Activated CD8-positive, alpha-beta memory T cell treated with anti-CD3 and anti-CD28 coated beads, Interleukin-2, amount 10 ng/mL, durations not matched to agents 7 days and 5 days (primary cell): ENCODE measurements at places on chromosomes 4 and X.
A peak's percentile ranks its signal among the peaks of the same experiment; 100 is the strongest.

DNA sequence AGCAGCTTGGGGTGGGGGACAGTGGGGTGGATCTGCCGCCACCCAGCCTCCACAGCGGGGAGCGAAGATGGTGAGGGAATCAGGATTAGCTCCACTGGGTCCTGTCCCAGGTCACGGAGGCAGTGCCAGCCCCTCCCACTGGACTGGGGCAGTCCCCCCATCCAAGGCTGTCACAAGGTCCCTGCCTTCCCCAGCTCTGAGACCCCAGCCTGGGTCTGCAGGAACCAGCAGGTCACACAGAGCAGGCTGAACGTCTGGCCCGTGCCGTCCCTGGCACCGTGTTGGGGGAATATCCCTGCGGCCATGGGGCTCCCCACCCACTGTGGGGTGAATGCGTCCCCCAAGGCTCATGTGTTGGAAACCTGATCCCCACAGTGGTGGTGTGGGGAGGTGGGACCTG, 62.6 kb downstream of the FAM53A start:
- no peak for DNase-seq

- peak; percentile 33 for DNase-seq
These were observed 26.4 kb upstream of the AKAP17A start for GRCh38 chrX:1564750-1565683.

DNA sequence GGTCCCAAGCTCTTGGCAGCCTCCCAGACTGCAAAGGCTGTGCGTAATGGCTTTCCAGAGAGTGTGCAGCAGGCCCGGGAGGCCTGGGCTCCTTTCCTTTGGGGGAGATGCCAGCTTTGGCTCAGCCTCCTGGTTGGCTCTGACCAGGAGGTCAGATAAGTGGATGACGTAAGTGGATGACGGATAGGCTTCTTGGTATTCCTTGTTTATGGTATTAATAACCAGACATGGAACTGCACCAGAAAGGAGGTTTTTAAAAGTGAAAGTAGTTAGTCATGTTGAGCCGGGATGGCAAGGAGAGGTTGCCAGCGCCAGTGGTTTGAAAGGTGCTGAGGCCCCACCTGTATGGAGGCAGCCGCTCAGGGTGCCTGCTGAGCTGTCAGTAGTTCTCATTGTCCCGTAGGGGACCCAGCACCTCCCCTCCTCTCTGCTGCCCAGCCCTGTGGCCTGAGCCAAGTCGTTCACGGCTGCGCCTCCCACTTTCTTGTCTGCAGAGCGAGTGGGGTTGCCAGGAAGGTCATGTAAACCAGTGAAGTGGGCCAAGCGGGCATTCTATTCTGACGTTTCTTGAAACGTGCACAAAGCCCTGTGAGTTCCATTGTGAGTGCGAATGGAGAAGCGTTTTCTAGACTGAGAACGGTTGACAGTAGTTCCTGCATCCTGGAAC, 28.7 kb upstream of the STOX2 start:
- no peak for DNase-seq

DNA sequence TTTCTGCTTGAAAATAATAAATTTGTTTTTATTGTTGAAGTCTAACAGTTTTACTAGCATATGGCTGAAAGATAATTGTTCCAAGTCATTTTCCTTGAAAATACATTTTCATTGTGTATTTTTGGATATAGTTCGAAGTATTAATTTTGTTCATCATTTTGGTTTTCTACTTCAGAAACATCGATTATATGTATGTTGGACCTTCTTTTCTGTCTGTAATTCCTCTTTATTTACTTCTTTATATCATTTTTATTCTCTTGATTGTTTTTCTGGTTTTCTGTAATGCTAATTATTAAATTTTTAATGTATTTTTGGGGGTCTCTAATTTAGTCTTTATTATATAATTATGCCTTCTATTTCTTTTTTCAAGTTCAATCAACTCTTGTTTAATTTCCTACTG, 407.1 kb upstream of the FRG1 start:
- DNase-seq, result no peak

GRCh38 chrX:9853307-9853706, 67.1 kb downstream of the SHROOM2 start:
- no peak for DNase-seq
